ENCODE measurements at places on chromosomes 12 and 14.

DNA sequence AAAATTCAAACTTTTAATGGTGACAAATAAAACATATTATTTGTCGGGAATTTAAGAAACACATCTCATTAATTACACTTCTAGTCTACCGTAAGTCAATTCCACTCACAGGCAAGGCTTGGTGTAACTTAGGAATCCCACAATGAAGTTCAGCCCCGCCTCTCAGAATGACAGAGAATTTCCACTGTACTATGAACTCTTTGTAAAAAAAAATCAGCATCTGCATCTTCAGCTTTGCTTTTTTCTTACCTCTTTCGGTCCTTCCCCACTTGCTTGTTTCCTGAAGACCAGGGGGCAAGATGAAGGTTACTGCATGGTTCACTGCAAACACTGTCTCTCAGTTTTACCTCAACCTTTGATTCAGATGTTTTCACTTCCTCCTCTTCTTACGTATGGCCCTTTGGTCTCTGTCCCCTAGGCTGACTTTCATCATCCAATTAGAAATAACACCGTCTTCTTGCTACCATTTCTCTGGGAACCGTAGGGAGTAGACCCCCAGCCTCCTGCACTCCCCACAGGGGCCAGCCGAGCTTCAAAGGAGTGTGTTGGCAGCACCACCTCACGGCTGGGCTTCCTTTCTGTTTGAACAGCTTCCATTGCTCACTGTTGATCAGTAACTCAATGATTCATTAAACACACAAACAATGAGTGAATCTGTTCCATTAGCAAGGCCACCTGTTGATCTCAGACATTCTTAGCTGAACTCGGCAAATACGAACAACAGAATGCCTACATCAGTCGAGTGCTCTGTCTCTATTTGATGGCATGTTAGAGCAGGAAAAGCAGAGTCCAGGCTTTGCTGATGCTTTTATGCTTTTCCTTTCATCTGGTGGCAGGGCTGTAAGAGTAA is 343.0 kb downstream of the BMP4 start:
- no peak for DNase-seq

DNA sequence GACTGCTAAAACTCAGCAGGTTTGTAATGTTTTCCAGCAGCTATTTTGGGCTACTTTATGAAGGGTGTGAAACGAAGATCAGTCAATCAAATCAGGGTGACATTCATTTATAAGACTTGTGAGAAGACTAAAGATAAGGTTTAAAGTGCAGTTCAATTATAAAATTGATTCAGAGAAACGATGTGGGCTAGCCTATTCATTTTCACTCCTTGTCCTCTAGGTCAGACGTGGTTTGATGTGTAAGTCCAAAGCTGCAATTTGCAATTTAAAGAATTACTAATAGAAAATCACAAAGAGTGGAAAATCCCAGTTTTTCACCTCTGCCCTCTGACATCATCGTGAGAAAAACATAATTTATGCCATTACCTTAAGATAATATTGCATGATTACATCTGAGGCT is 243.5 kb upstream of the NOVA1 start:
- DNase-seq = no peak

- no peak for DNase-seq
Observed at GRCh38 chr14:71551291-71551950, 380.8 kb upstream of the RGS6 start.

DNA sequence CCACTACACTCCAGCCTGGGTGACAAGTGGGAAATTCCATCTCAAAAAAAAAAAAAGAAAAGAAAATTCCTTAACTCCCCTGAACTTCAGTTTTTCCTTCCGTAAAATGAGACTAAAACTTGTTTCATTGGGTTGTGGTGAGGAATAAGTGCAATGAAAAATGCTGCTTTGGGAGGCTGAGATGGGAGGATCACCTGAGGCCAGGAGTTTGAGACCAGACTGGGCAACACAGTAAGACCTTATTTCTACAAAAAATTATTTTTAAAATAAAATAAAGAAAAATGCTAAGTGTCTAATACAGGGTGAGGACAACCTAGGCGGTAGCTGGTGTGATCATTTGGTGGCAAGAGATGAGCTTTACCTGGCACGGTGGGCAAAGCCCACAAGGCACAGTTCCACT is 6.9 kb downstream of the SMAGP start:
- DNase-seq = no peak

- no peak for DNase-seq
Observed at GRCh38 chr14:61870163-61870562, 107.9 kb downstream of the SNAPC1 start.

- no peak for DNase-seq
Observed at GRCh38 chr12:105559310-105559709, 228.8 kb downstream of the C12orf75 start.

GRCh38 chr12:26017484-26018211 is 59.2 kb downstream of the RASSF8 start:
- DNase-seq = no peak

DNA sequence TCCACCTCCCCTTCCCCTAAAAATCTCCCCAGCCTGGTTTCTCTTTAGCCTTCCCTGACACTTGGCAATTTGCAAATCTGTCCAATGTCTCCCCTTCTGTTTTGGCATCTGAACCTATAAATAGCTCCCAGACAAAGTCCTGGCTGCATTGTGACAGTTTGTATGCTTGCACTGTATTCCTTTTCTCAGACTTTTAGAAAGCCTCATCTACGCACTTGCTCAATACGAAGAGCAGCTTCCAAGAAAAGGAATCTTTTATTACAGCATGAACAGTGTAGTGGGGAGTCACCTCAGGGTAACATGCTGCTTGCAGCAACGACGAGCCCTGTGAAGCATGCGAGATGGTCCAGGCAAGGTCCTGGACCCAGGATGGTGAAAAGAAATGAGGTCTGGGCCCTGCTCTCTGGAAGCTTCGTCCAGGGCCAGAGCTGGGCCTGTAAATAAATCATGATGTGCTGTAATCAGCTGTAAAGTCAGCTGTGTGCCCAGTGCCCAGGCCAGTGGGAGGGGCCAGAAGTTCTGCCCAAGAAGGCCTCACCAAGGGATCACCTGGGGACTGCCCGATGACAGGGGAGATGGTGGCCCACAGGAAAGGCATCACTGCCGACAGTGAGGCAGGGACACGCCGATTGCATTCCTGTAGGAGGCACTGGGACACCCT is 88.3 kb downstream of the RIN3 start:
- DNase-seq = no peak

DNA sequence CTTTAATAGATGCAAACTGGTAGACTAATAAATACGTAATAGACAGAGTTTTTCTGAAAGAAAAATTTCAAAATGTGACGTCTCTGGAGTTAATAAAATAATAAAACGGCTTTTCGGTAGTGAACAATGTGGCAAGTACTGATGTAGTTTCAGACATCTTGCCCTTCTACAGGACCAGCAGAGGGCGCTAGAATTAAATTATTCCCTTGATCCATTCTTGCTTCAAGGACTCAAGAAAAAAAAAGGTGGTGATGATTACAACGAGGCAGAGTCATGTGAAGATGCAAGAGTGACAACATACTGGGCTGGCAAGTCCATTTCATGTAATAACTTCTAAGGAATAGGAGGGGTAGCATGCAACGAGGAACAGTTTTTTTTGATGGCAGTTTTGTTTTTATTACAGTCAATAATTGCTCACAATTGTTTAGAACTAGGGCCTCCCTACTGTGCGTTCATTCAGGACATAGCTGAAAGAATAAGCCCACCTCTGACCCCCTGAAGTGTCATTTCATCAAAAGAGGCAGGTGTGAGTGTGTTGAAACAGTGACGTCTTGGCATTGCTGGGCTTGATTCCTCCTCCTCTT is 101.0 kb upstream of the GZMB start:
- DNase-seq = no peak

DNA sequence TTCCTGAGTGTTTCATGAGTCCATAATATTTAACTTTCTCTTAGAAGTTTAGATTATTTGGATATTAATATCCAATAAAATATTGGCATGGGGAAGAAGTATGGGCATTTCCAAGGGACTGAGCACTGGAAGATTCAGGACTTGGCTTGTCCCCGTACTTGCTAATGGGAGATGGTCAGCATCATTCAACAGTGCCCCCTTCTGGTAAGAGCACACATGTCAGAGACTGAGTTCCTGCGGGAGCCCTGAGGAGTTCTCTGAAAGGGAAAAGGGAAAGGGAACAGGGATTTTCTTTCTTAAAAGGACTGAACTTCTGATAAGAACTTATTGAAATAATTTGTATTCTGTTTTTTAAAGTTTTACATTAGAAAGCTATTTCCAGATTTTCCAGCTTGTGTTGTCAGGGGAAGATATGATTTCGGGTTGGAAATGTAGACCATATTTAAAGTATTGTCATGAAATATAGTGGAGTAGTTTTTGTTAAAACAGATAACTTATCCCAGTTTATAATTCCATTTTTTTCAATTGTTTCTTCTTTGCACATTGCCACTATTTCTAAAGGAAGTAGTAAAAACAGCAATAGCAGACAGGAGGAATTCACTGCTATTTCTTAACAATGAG is 59.8 kb upstream of the C12orf71 start:
- no peak for DNase-seq

Data from bone marrow (tissue), 2 donors.